CD4-positive, alpha-beta T cell treated with Interleukin-6 at 100 ng/mL for 8 hours (primary cell): ENCODE measurements at places on chromosomes 5 and 9.

DNA sequence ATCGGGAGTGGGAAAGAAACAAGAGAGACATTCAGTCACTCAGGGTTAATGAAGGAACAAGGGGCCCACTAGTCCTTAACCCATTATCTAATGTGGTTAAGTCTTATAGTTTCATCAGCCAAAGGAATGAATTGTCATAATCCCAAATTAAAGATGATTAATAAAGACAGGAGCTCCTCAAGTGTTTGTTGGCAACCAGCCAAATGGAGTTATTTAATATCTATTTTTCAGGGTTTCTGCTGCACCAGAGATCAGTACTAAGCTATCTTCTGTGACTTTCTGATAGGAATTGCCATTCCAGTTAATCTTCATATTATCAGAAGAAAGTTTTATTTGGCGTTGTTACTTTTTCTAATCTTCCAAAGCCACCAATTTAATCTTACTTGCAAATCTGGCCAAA lies 34.0 kb upstream of the FCHO2 start:
- DNase-seq: no peak

DNA sequence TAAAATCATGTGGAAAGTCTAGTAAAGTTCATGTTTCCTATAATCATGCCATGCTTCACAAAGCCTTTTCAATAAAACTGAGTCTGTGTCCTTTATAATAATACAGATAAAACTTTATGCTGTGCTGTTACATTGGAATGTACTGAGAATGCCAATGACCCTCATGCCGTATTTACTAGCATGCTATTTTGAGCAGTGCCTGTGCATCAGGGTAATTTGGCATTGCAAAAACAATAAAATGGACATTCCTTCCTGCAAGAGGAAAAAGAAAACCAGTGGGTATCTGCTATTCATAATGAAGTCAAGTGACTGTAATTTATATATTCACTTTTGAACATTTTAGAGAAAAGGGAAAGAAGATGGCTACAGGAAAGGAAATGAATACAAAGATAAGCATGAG lies 159.0 kb downstream of the PBX3 start:
- DNase-seq: no peak

DNA sequence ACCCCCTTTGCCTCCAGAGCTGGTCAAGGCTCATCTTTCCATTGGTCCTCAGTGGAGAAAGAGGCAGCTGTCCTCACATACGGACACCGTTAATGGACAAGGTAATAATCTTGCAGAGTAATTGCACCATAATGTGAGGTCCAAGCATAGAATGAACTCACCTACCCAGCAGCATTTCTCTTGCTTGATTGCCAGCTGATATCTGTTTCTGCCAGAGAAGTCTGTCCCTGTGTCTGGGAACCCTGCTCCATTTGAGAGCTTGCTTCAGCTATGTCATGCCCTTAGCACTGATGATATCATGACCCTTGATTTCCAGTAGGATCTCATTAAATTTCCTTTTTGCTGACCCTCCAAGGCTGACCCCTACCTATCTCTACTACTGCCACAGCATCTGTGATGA lies 154.6 kb downstream of the PIK3R1 start:
- DNase-seq: no peak

DNA sequence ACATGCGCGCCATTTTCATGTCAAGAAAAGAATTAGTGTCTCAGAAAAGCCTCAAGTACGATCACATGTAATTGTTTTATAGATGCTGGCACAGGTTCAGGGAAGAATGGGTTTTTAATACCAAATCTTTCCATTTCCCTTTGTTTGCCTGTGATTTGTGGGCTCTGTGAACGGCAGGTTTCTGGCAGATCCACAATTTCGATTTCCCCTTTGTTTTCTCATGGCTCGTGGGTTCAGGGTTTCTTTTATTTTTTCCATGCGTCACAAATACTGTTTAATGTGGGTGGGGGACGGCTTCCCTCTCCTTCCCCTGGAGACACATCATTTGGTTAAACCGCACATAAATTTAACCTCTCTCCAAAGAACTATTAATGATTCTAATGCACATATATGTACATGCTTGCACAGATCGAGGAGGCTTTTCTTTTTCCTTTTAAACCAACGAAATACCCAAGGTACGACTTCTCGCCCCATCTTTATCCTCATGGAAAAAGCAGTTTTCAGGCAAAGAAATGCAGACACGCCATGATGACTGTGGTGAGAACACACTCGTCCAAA lies 195.9 kb downstream of the SLIT3 start:
- no peak for DNase-seq

DNA sequence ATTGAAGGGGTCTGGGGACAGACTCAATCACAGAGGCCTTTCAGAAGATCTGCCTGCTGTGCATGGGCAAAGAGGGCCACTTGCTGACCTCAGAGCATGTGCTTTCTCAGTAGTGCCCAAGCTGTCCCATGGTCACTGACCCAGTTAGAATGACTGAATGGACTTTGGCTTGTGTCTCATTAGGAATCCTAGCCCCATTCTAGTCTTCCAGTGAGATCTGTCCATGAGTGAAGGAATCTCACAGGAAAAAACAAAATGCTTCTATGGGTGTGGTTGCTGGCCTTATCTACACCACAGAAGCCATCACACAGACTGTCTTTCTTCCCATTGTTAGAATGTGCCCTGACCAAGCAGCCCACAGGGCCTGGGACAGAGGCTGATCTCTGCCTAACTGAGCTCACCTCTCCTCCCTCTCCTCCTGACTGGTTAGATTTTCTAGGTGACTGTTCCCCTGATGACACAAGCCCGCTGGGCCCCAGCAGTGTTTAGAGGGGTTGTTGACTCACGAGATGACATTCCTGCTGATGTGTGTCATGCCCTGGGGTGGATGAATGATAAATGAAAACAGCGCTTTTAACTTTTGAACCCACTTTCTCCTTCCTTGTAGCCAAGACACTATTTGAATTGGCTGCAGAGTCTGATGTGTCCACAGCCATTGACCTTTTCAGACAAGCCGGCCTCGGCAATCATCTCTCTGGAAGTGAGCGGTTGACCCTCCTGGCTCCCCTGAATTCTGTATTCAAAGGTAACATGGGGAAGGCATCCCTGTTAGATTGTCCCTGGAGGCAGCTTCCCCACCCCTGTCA lies 24.8 kb downstream of the TGFBI start:
- no peak for DNase-seq

DNA sequence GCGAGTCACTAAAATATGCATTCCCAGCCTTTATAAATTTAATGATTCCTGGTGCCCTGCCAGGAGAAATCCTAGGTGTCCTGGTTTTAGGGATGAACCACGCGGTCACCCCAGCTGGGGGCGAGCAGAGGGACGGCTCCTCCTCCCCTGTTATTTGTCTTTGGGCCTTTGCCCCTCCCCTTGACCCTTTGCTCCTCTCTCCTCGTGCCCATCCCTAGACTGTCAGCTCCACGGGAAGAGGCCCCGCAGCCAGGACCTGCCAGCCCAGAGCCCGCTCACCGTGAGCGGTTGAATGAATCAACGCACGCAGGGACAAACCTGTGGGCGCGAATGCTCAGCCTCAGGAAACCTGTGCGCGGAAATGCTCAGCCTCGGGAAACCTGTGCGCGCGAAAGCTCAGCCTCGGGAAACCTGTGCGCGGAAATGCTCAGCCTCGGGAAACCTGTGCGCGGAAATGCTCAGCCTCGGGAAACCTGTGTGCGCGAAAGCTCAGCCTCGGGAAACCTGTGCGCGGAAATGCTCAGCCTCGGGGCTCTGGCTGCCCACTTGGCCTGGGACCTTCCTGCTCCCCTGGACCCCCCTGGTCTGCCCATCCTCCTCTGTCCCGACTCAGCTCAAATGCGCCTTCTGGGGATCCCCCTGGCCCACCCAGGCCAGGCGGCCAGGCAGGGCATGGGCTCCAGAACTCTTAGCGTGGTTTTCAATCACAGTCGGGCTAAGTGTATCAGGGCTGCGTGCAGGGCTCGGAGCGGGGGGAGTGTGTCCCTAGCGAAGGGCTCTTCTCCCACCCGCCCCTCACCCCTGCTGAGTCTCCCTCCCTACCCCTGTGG lies 140.5 kb upstream of the COL5A1 start:
- DNase-seq: no peak

- no peak for DNase-seq
These were observed 6.2 kb downstream of the TMEM8B start for GRCh38 chr9:35835216-35835632.

DNA sequence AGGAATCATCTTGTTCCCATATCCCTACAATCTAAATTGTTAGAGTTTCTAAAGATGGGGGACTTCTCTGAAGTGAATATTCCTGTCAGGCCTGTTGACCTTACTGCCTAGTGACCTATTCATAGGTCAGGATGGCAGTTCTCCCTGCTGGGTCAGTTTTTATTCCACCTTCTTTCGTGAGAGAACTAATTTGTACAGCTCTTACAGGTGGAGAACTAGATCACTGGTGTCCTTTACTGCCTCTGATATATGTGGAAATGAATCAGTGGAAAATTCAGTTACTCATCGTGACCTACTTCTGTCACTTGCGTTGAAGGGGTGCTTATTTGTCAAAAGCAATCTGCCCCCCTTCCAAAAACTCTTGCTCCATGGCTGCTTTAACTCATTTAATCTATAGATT lies 164.9 kb downstream of the CD180 start:
- DNase-seq: no peak

DNA sequence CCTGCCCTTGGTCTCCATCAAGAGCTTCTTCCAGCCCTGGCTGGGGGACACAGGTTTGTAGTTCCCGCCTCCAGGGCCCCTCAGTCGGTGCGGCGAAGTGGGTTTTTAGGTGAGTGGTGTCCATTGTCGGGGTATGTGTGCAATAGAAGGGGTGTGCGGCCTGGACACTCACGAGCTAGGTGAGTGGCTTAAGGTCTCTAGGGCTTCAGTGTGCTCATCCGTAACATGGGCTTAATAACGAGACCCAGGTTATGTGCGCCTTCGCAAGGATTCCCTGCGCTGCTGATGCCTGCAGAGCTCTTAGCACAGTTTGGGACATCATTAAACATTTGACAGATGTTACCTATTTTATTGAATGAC lies 656 bp downstream of the CEP78 start:
- DNase-seq: no peak

- DNase-seq: no peak
These were observed 385.5 kb upstream of the SLC30A5 start for GRCh38 chr5:68708156-68708841.
